Hepatic stellate cell (primary cell): ENCODE measurements at places on chromosomes 4 and X.
A peak's percentile ranks its signal among the peaks of the same experiment; 100 is the strongest.

DNA sequence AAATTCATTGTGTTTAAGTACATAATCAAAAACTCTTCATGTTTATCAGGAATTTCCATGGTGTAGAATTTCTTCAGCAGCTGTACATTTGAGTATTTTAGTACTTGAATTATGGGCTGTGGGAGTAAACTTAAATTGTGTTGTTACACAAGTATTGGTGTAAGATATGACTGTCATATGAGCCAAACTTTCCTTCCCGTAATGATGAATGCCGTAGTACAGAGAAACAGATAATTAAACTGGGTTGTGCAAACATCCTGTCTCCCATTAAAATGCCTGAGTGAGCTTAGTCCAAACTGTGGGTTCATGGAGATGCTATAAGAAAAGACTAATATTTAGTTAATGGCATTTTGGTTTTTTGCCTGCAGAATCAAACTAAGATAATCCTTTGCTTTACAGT is 159.2 kb downstream of the SLC4A4 start:
- DNase-seq: no peak

DNA sequence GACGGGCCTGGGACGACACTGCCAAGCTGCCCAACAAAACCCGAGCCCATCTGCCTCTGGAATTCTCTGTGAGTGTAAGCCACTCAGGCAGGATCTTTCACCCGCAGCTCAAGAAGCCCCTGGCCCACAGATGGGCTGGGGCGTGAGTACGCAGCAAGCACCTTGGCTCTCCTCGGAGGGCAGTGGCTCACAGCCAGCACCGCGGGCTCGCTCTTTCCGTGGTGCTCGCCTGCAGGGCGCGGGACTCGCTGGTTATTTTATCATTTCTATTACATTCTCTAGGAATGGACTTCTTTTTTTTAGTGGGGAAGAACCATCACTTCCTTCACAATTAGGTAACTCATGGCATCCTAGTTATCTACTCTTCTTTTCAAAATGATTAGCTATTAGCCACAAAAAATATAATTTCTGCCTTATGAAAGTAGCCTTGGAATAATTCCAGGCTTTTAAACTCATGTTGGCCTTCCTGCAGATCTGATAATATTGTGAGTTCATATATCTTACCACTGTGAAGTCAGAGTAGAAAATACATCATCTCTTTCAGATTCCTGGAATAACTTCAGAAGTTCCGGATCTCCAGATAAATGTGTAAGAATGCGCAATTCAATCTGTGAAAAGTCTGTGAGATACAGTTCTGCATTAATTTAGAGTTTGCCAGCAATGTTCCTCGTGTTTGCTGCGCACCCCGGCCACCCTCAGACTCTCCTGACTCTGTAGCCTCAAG is 68.6 kb downstream of the NAT8L start:
- no peak for DNase-seq

DNA sequence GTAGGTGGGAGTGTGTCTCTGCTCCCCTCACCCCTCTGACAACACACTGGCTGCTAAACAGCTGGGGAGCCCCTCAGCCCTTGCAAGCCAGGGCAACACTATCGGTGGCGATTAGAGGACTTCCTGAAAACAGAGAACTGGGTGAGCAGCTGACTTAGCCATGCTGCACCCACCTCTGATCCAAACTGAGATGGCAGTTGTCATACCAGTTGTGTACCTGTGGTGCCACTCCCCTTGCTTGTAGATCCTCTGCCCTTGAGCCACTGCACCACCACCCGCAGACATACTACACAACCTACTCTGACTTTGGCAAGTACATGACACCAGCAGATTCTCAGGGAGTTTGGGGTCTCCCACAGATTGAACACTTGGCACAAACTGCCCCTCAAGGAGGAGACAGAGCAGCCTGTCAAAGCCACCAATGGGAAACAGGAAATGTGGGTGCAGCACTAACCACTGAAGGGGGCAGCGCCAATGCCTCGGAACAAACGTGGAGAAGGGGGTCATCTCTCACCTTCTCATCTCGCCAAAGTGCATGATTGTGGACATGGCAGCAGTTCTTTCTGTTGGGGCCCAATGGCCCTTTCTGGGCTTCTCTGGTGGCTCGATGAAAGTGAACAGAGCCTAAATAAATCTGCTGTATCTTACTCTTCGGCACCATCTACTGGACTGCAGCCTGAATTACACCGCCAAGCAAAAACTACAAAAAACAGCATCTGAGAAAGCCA is 119.8 kb downstream of the NEK1 start:
- DNase-seq: peak; percentile 45

- DNase-seq: no peak
Observed at GRCh38 chr4:141118381-141118780, 14.9 kb downstream of the RNF150 start.

DNA sequence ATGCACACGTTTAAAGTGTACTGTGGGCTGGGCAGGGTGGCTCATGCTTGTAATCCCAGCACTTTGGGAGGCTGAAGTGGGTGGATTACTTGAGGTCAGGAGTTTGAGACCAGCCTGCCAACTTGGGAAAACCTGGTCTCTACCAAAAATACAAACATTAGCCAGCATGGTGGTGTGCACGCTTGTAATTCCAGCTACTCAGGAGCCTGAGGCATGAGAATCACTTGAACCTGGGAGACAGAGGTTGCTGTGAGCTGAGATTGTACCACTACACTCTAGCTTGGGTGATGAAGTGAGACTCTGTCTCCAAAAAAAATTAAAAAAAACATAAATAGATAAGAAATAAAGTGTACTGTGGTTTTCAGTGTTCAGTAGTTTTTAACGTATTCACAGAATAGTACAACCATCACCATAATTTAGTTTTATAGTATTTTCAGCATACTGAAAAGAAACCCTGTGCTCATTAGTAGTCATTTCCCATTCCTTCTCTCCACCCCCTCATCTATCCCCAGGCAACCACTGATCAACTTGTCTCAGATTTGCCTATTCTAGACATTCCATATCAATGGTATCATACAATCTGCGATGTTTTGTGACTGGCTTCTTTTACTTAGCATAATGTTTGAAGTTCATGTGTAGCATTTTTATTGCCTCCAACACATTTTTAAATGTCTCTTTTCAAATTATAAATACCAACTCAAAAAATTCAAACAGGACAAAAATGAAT is 19.1 kb downstream of the SLAIN2 start:
- DNase-seq: peak; percentile 63

GRCh38 chrX:125203737-125204578 is 115.7 kb upstream of the TEX13C start:
- no peak for DNase-seq

- no peak for DNase-seq
Observed at GRCh38 chrX:63488546-63489373, 137.6 kb upstream of the SPIN4 start.

GRCh38 chr4:139903845-139904244 is 238.2 kb downstream of the MGST2 start:
- DNase-seq: no peak

GRCh38 chr4:184896868-184897715 is 71.3 kb upstream of the ACSL1 start:
- DNase-seq: no peak

DNA sequence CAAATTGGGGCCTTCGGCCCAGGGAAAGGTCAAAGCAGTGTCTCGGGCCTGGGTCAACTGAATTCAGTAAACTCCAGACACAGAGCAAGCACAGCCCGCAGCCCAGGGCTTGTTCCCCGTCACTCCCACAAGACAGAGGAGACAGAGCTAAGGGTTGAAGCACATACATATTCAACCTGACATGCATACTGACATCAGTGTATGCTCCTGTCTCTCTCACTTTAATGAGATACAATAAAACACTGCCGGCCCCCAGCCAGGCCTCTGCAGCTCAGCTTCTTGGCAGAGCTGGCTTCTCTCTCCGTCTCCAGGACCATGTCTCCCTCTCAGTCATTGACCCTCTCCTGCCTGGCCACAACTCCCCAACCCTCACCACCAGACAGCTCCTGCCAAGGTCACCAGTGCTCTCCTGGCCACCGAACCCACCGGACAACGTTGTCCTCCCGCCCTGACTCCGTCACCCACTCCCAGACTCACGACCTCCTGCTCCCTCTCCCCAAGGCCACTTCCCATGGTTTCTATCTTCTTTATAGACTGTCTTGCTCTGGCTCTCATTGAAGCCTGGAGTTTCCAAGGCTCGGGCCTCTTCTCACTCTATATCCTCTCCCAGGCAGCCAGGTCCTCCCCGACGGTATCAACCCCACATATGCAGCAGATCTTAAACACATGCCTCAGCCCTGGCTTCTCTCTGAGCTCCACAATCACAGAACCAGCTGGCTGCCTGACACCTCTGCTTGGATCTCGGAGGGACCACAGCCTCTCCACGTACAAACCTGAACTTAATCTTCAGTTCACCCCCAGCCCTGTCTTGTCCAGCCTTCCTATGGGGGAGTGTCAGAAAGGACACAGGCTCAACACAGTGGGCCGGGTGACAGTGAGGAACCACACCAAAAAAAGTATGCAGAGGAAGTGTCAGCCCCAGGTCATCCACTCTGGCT is 67.7 kb upstream of the C4orf50 start:
- no peak for DNase-seq
